ENCODE measurements at places on chromosomes 1 and 21. TPM values are rescaled to one million over a fixed set of nuclear protein-coding genes. Genes with fewer than 3 reads are reported as not detected.

- DNase-seq = peak; percentile 54
These were observed 37.1 kb upstream of the CSF1 start for GRCh38 chr1:109873278-109874175.

DNA sequence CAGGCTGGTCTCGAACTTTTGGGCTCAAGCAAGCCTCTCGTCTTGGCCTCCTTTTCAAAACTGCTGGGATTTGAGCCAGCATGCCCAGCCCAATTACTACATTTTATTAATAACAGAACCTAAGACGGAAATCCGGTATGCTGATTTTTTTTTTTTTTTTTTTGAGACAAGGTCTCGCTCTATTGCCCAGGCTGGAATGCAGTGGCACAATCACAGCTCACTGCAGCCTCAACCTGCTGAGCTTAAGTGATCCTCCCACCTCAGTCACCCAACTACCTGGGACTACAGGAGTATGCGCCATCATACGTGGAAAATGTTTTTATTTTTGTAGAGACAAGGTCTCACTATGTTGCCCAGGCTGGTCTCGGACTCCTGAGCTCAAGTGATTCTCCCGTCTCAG lies 20.2 kb downstream of the ACBD3 start:
- DNase-seq = no peak

AIRE gene
- 0.10 TPM for total RNA-seq

PSRC1 gene
- 74.6 TPM for total RNA-seq

SPRR2G gene
- not detected for total RNA-seq

EFNA1 gene
- 0.59 TPM for total RNA-seq
